ENCODE measurements at places on chromosomes 5 and 9.

DNA sequence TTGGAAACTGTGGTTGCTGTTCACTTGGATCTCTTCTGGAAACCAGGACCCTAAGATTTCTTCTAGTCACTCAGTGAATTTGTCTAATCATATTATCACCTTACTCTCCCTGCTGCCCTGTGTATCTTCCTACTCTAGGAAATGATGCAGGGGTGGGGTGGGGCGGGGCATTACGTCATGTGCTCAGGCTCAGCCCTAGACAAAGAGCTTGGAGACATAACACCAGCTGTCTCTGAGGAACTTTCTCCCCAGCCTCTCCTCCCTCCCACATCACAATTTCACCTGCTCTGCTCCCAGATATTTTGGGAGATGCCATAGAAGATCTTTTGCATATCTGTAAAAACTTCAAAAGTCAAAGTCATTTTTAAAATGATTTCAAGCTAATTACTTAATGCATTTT, 470.4 kb downstream of the ZSWIM6 start:
- no peak for DNase-seq

GRCh38 chr5:7671381-7671993, 179.4 kb downstream of the CFAP90 start:
- DNase-seq = no peak

DNA sequence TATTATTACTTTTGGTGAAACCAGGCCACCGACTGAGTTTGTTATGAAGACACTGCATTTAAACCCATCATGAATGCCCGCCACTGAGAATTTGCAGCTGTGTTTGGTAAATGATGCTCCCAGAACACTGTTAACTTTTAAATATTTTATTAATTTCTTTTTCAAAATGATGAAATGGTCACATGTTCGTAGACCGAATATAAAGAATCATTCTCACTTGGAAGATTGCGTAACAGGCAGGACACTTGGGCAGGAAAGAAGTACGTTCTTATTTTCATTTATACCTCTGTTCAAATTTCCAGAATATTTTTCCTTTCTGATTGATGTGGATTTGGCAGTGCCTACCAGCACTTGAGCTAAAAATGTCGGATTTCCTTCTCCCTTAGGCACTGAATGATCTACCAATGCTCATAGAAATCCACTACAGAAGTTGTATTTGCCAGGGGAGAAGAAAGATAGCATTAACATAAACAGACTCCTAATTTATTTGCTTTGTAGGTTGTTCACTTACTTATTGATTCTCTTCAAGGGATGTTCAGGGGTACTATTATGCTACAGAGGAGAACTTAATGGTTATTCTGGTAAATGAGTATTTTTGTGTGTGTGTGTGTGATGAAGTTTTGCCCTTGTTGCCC, 13.8 kb downstream of the CYFIP2 start:
- no peak for DNase-seq

DNA sequence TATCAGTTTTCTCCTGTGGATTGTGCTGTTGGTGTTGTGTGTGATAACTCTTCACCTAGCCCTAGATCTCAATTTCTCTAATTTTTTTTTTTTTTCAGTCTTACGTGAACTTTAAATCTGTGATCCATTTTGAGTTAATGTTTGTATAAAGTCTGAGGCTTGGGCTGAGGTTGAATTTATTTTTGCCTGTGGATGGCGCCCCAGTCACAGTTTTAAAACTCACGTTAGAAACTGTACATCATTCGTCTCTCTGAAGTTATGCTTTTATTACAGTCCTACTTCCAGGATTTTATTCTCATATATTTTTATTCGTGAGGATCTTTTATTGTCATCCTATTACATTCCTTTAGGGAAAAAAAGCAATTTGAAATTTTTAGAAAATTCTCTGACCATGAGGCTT, 103.1 kb downstream of the EHMT1 start:
- no peak for DNase-seq

- no peak for DNase-seq
Observed at GRCh38 chr9:133979273-133979920, 12.7 kb downstream of the VAV2 start.

DNA sequence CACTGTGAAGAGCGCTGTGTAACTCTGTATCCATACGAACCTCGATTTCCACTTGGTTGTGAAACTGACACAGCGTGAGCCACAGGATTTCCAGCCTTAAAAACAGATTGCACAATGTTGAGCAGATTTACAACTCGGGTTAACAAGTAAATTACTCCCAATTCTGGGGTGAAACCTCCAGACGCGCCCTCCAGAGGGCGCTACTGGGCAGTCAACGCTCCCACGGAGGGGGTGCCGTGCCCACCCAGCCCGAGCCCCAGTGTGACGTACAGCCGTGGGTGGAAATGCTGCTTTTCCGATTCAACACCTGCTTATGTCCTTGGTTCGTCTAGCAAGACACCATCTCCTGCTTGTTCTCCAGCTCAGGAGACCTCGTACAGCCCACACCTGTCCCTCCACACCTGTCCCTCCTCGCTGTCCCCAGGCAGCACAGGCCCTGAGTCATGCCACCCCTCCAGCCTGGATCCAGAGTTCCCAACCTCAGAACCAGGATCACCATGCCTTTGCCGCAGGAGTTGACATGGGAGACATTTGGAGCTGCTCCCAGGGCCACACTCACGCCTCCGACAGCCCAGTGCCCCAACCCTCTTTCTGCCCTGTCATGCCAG, 34.4 kb upstream of the SLC6A3 start:
- peak; percentile 48 for DNase-seq

DNA sequence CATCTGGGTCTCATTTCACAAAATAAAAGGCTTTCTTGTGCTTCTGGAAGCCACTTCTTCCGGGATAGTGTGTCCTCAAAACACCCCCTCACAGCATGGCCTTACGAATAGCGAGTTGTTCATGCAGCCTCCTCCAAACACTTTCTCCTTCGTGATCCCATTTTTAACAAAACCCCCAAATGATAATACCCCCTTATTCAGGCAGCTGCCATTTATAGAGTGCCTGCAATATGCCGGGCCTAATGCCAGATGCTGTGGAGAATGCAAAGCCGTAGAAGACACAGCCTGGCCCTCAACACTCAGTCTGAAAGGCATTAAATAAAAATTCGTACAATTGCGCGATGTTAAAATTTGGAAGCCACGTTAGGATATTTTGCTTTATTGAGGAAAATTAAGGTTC, 66.4 kb upstream of the SLC44A1 start:
- no peak for DNase-seq

DNA sequence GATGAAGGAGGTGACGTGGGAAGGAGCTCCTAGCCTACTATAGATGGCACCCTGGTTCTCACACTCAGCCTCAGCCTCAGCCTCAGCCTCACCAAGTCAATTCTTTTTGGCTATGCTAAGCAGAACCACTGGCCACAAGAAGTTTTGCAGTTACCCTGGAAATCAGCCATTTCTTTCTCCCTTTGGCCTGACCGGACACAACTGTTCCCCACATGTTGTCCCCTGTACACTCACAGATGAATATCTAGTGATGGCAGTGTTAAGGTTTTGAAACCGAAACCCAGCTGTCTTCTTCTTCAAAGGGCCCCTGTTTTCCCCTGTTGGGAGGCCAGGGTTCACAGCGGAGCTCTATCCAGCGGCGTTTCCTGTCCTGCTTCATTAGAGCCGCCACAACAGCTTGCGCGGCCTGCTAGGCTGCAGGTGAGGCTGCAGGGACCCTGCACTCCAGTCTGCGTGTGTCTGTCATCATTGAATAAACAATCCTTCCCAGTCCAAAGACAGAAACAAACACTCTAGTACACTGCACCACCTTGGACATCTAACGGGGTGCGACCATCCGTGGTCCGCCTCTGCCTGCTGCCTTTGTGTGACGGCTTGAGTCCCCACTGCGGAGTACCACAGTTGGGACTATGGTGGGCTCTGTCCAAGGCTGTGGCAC, 250.5 kb downstream of the DENND1A start:
- no peak for DNase-seq

GRCh38 chr5:7367780-7368179, 28.2 kb upstream of the ADCY2 start:
- no peak for DNase-seq

DNA sequence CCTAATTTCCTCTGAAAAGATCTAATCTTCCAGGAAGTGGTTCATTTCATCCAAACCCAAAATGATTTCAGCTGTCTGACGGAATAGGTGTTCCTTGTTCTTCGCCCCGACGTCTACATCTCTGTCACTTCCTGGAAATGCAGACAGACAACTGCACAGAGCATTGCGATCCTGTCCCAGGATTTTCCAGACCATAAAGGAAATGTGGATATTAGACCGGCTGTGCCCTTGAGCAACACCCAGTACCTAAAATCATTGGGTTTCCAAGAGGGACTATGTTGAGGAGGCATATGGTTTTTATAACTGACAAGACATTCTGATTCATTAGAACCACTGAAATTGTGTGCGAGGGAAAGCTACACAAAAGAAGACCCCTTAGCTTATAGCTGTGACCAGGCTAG, 74.2 kb downstream of the MSX2 start:
- DNase-seq = no peak

GRCh38 chr5:57411982-57412381, 70.6 kb downstream of the ACTBL2 start:
- DNase-seq = peak; percentile 6

DNA sequence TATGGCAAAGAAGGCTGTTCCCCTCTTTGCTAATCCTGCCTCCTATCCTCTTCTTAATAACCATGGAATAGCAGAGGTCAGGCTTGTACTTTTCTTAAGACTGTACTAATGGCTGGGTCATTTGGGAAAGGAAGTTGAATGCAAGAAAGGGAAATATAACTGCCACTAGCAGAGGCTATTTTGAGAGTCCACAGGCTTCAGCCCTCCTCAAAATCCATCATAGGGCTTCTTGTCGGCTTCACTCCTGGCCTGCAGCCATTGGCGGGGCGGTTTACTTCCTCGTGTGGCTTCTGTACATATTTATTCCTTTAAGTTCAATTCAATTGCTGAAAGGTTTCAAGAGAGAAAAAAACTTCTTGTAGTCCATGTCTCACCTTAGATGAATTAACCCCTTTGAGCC, 2.8 kb upstream of the PARP8 start:
- peak; percentile 9 for DNase-seq

- no peak for DNase-seq
Observed at GRCh38 chr9:9133526-9133925, 1333.9 kb upstream of the DMAC1 start.

GRCh38 chr9:112869917-112870316, 20.8 kb downstream of the SLC46A2 start:
- DNase-seq = no peak

Measured in hematopoietic multipotent progenitor cell treated with erythropoietin and hydrocortisone succinate and interleukin-3 and kit ligand, for 6 days (in vitro differentiated cells).